ENCODE measurements at places on chromosomes 1 and 21.

- DNase-seq = no peak
Observed at GRCh38 chr1:169526120-169526832, 40.5 kb upstream of the SLC19A2 start.

- DNase-seq = no peak
Observed at GRCh38 chr21:26847921-26848320, 2.7 kb upstream of the ADAMTS1 start.

DNA sequence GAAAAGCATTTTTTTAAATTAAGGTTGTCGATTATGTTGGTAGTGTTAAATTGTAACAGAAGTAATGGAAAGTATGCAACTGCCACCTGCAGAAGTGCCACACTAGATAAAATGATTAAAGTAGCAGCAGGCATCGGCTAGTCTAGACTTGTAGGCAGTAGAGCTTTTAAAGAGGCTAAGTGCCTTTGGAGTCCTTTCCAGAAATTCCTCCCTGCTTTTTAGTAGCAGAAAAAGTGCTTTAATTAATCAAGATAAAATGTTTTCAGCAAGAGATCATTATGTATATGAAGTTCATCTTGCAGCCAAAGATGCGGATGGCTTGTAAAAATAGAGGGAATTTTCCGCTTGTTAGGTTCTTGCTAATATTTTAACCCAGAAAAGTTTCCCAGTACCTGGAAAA is 87.1 kb upstream of the LRRC8D start:
- no peak for DNase-seq

DNA sequence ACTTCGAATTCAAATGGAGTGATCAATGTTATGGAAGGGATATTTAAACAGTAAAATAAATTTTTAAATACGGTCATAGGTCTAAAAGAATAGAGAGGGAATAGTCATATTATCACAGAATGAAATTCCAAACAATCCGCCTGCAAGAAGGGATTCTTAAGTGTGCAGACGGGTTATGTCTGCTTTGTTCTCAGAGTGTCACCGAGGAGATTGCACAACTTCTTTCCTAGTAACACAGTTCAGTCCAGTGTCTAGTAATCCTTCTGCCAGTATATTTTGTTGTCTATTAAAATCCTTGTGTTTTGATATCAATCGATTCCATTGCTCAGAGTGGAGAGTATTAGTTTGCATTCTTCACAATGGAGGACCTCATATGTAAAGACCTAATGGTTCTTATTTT is 48.4 kb downstream of the LRRC53 start:
- no peak for DNase-seq

Data from fibroblast of skin of right quadriceps (primary cell).